Inflammatory macrophage treated with lipopolysaccharide for 4 hours (primary cell): ENCODE measurements at places on chromosomes 2 and 18.

- DNase-seq: no peak
Measured at GRCh38 chr2:234723400-234723799, 226.5 kb upstream of the ARL4C start.

GRCh38 chr2:48540237-48540935 is 10.4 kb downstream of the STON1 start:
- no peak for DNase-seq

DNA sequence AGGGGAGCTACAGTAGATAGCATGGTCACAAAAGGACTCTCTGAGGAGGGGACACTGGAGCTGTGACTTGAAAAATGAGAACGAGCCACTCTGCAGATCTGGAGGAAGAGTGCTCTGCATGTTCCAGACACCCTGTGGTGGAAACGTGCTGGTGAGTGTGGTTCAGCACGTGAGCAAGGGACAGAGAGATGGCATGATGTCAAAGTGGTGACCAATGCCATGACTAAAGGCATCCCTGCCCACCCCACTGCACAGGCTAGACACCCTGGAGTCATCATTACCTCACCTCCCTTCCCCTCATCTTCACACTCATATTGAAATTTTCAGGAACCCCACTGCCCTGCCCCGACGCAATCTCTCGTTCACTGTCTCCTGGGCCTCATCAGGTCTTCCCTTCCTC is 56.5 kb downstream of the SLC4A5 start:
- no peak for DNase-seq

DNA sequence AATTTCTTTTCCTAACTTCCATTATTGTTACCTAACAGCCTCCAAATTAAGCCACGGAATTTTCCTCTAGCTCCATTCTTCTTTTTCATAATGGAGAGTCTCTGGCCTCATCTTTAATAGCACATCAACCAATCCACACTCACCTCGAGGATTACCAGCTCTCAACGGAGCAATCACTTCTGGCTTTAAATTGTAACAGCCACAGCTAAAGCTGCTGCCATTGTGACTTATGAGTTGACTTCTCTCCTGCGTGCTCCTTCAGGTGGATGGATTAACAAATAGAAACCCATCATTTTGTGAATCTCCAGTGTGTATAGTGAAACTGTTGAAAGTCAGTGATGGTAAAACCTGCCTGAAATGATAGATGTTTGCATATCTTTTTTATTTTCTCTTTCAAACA is 24.9 kb upstream of the SLC5A7 start:
- DNase-seq: no peak

GRCh38 chr2:61887717-61888266 is 664 bp downstream of the CCT4 start:
- DNase-seq: peak; percentile 69

- DNase-seq: no peak
Measured at GRCh38 chr2:6309415-6310255, 556.1 kb downstream of the CMPK2 start.

- DNase-seq: no peak
Measured at GRCh38 chr18:67132919-67133318, 383.6 kb downstream of the DSEL start.

- DNase-seq: no peak
Measured at GRCh38 chr18:58139459-58140386, 95.7 kb downstream of the NEDD4L start.

DNA sequence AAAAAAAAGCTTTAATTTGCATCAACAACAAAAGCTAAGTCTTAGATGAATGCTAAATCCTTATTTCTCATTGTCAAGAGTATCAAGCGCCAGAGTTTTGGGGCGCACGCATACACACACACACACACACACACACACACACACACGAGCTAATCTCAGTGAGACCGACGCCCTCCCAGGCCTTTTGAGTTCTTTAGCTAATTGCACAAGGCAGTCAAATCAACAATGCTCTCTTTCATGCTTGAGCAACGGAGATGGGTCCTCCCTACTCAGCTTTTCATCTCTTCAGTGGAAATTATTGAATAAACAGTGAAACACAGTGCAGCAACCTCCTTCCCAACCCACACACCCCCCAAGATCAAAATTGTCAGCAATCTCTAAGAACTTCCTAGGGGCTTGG is 19.2 kb downstream of the GKN1 start:
- no peak for DNase-seq

GRCh38 chr2:950080-950966 is at the start of gene SNTG2:
TSS of gene SNTG2 (plus strand) at chr2:950849. CDS start at chr2:950997, 148 bp downstream.
- no peak for DNase-seq

GRCh38 chr2:240956935-240957655 is 41.3 kb upstream of the SNED1 start:
- no peak for DNase-seq

DNA sequence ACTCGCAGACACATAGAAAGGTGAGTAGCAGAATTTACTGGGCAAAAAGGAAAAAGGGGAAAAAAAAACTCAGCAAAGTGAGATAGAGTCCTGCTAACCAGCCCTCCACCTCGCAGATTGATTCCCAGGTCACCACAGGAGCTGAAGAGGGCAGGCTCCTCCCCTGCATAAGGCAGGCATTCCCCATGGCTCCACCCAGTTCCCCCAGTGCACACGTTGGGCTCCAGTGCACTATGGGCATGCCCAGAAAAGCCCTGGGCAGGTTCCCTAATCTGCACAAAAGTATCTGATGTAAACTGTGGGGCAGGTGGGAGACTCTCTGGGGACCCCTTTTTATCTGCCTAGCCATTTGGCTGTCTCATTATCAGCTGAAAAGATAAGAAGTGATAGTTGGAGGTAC is 461.2 kb upstream of the TMEFF2 start:
- no peak for DNase-seq

- DNase-seq: no peak
Measured at GRCh38 chr2:8021921-8022320, 659.9 kb upstream of the ID2 start.

- DNase-seq: peak; percentile 3
Measured at GRCh38 chr2:96733931-96734330, 5.9 kb downstream of the LMAN2L start.

- DNase-seq: no peak
Measured at GRCh38 chr2:235690082-235690808, 196.4 kb downstream of the AGAP1 start.

- no peak for DNase-seq
Measured at GRCh38 chr2:143524559-143525401, 395.6 kb downstream of the ARHGAP15 start.

DNA sequence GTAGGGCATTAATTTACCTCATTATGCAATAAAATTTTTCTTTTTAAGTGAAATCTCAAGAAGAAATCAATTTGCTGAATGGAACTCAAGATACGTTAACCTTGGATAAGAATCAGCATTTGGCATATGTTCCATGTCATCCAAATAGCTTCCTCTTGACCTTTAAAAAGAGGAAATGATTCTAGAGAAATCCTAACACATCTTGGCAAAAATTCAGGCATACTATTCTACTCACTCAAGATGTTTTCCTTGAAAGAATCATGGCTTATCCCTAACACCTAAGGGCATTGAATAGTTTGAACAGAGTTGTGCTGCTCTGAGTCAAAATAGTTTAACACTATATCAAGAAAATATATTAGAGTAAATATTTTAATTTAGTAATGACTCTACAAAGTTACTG is 678.0 kb downstream of the EPHA4 start:
- no peak for DNase-seq

DNA sequence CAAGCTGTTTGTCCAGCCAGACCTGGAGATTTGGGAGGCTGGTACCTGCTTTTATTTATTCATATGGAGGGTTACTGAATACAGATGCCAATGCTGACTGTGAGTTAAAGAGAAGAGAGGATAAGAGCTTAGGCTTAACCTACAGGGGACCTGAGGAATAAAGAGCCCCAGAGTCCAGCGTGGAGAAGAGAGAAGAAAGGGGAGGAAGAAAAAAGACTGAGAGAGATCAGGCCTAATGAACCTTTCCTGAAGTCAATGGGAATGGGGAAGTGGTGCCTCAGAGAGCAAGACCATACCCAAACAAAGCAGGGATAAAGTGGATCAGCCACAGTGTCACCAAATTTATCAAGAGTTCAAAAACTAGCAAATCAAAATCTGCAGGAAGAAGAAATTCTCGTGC is 348.6 kb upstream of the KCNH7 start:
- no peak for DNase-seq

GRCh38 chr2:145287736-145288135 is 767.8 kb upstream of the ZEB2 start:
- no peak for DNase-seq

DNA sequence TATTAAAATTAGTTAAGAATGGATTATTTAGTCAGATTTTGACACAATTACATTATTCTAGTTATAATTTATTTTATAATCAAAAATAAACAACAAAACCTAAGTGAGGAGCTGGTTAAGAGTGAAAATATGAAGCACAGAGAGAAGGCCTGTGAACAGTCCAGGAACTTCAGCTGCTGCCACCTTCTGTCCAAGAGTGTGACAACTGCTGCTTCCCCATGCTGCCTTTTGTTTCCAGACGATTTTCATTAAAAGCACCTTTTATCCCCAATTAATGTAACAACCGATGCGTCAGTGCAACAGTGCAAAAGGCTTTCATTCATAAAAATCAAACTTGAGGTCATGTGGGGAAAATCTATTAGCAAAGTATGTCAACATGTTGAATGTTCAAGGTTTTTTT is 363.6 kb downstream of the CTNNA2 start:
- no peak for DNase-seq

- DNase-seq: peak; percentile 68
Measured at GRCh38 chr2:190791976-190792575, 88.5 kb upstream of the GLS start.

- DNase-seq: peak; percentile 16
Measured at GRCh38 chr18:46407486-46408166, 249.4 kb downstream of the LOXHD1 start.

DNA sequence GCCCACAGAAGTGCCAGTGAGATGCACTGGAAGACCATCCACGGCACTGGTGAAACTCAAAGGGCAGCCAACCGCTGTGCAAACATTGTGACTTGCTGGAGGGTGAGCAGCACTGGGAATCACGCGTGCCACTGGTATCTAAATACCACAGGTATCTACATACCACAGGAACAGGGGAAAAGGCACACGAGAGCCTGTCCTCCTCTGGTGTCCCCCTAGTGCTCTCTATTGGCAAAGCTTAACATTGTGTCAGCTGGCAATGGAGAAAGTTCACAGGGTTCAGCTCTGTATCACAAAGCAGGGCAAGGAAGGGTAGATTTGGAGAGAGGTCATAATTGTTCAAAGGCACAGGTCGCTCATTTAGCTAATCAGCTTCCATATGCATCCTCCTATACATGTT is 12.6 kb upstream of the SEC11C start:
- DNase-seq: no peak

GRCh38 chr2:118865106-118865505 is 17.7 kb upstream of the EN1 start:
- peak; percentile 58 for DNase-seq

GRCh38 chr2:187971893-187972292 is 319.8 kb upstream of the GULP1 start:
- DNase-seq: no peak

DNA sequence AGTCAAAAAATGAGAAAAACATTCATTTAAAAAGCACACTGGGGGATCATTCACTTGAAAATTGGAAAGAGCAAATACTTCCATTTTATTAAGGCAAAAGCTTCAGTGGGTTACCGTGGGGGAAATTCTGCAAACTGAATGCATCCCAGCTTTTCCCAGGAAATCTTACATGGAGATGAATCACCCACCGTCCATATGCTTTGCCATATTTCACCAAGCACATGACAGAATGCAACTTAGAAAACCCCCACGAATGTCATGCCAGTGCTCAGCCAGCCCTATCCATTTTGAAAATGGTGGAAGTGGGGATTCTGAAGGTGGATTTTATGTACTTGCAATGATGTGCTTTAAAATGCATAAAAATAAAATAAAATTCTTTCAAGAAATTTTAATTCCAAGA is 485.5 kb upstream of the ID2 start:
- DNase-seq: no peak

DNA sequence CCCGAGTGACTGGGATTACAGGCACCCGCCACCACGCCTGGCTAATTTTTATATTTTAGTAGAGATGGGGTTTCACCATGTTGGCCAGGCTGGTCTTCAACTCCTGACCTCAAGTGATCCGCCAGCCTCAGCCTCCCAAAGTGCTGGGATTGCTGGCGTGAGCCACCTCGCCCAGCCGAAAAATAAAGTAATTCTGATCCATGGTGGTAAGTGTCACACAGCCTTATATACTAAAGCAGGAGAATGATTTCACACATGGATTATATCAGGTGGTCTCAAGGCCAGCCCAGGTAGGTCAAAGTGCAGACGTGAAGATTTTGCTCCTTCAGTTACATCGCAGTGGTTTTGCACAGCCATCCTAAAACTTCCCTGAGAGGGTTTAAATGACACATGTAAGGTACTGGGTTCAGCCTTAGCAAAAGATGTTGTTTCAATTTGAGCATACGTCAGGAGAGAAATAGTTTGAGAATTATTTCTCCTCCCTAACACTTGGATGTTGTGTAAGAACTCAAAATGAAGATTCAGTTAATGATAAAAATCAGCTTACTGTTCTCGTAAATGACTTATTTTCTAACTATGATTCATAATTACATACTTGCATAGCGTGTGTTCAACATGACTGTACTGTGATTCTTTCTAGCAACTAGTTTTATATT is 93.0 kb upstream of the SLC39A10 start:
- DNase-seq: no peak

GRCh38 chr2:120452945-120453634 is 107.2 kb downstream of the INHBB start:
- no peak for DNase-seq

GRCh38 chr2:1370461-1370860 is 42.8 kb upstream of the TPO start:
- DNase-seq: no peak
